ENCODE measurements at places on chromosomes 1 and 21.

DNA sequence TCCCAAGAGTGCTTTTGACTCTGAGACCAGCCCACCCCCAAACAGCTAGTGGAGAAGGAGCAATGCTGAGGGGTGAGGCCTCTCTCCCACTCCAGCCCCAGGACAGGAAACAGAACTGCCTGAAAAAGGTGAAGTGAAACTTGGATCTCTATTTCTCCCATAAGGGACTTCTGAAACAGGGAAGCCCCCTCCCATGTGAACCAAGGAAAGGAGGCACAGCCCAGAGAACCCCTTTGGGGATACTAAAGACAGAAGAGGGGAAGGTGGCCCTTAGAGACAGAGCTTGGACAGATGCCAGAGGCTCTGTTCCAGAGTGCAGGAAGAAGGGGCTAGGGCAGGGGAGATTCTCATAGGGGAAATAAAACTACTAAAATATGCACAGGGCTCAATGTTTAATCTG, 2.9 kb downstream of the TNFAIP8L2 start:
- no peak for DNase-seq

DNA sequence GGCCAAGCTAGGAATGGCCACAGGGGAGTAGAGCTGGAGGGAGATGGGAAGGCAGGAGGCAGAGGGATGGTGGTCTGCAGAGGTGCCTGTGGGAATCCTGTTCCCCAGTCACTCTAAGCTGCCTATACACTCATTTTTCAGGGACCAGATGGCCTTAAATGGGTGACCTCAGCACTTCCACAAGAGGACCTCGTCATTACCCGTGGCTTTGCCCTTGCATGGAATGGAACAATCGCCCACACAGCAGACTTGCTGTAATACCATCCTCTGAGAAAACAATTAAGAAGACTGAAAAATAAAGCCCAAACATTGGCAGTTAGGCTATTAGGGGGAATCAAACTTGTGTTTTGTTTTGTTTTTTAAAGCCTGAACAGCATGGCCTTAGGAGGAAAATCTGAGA, 12.9 kb upstream of the TNN start:
- DNase-seq = no peak

DNA sequence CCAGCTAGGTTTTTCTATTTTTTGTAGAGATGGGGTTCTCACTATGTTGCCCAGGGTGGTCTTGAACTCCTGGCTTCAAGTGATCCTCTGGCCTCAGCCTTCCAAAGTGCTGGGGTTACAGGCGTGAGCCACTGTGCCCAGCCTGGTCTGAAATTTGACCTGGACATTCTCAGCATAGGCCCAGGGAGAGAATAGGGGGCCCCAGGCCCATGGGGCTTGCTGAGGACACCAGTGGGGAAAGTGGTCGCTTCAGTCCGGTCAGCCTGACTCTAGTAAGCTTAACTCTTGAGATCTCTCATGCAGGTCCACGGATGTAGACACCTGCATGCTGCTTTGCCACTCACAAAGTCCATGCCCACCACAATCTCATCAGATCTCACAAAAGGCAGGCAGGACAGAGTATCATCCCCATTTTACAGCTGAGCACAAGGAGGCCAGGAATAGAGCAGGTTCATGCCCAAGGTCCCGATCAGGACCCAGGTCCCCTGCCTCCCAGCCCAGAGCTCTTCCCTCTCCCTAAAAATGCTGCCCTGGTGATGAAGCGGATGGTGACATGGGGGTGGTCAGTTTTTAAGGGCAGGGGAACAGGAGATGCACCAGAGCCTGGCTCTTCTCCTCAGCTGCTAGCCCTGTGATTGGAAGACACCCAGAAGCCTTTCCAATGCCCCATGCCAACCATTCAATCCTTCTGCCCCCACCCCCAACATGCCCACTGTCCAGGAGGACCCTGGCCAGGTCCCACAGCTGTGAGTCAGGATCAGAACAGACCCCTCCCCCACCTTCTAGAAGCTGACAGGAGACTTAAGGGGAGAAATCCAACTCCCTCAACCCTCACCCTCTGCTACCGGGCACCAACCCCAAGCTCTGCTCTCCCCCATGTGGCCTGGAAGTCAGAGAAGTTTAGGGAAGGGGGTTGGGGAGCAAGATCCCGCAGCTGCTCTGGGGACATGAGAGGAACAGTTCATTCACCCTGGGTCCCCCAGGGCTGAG, 1.8 kb downstream of the FHL3 start:
- no peak for DNase-seq

GRCh38 chr1:223331301-223331700, 32.7 kb downstream of the SUSD4 start:
- DNase-seq = no peak

- no peak for DNase-seq
Measured at GRCh38 chr21:45465105-45465504, 60.1 kb downstream of the COL18A1 start.

- peak; percentile 24 for DNase-seq
Measured at GRCh38 chr21:21029164-21029563, 31.0 kb downstream of the NCAM2 start.

- no peak for DNase-seq
Measured at GRCh38 chr1:56284928-56285327, 294.4 kb downstream of the PLPP3 start.

- no peak for DNase-seq
Measured at GRCh38 chr1:78339490-78339889, 151.3 kb upstream of the PTGFR start.

GRCh38 chr1:184113251-184113650, 61.7 kb downstream of the TSEN15 start:
- no peak for DNase-seq

DNA sequence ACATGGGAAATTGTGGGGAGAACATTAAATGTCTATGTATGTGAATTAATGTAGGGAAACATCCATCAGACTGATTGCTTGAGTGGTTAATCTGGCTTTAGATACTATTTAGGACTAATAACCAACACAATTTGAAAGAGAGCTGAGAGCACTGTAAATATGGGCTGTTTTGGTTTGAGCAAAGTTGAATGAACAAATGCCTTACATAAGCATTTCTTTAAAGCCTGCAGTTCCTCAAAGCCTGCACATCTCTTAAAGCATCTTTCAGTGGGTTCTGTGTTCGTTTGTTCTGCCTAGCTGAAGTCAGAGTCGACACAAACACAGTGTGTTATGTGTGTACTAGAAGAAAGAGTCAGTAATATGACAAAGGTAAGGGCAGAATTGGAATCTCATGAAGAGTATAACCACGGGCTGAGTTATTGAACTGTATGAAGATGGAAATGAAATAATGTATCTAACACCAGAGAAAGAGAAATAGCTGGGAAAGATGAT, 350.0 kb downstream of the SIPA1L2 start:
- no peak for DNase-seq

DNA sequence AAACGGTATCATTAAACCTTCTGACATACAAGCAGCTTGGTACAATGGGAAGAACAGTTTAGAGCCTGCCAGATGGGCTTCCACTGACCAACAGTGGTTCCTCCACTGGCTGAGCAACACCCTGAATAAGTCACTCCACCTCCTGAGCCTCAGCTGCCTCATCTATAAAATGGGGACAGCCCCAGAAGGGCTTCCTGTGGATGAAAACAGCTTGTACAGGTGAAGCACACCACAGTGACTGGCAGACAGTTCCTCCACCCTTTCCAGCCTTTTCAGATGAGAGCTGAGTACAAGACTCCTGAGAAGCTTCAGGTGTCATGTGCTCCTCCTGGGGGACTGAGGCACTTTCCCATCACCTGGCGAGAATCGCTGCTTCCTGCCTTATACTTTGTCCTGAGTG, 2.1 kb downstream of the CAPZB start:
- no peak for DNase-seq

DNA sequence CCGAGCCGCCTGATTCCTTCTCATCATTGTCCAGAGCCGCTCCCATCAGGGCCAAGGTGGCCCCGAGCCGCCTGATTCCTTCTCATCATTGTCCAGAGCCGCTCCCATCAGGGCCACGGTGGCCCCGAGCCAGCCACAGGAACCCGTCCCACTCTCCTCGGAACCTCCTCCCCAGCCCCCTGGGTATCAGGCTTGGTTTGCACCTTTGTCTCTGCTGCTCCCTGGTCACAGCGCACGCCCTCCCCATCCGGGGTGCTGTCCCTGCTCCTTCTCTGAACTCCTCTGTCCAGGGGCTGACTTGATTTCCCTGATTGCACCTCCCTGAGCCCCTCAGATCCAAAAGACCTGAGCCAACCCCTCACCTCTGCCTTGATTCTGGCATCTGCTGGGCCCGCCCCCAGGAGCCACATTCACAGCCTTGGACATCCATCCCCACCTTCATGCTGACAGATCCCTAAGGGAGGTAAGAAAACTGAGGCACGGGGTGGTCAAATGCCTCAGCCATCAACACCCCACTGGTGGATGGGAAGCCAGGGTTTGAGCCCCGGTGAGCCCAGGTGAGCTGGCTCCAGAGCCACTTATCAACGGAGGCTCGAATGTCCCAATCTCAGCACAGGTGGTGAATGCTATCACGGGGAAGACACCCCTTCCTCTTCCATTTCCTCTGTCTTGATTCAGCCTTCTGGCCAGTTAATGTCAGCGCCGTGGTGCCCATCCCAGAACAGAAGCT, 25.6 kb upstream of the COL18A1 start:
- DNase-seq = no peak

- no peak for DNase-seq
Measured at GRCh38 chr1:1941211-1941841, 22.2 kb upstream of the TMEM52 start.

DNA sequence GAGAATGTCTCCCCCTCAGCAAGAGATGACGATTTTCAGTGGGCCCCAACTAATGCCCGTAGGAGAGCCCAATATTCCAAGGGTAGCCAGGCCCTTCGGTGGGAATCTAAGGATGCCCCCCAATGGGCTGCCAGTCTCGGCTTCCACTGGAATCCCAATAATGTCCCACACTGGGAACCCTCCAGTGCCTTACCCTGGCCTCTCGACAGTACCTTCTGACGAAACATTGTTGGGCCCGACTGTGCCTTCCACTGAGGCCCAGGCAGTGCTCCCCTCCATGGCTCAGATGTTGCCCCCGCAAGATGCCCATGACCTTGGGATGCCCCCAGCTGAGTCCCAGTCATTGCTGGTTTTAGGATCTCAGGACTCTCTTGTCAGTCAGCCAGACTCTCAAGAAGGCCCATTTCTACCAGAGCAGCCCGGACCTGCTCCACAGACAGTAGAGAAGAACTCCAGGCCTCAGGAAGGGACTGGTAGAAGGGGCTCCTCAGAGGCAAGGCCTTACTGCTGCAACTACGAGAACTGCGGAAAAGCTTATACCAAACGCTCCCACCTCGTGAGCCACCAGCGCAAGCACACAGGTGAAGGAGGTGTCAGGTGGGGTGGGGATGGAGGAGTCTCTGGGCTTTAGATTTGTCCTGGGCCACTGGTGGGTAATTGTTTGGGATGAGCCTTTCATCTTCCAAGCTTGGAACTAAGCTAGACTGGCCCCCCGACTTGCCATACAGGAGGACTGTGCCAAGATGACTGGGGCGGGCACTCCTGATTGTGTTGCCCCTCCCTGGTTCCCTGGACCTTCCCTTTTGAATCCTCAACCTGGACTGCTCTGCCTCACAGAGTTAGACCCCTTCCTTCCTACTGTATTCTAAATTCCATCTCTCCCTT, 11.2 kb downstream of the KLF17 start:
- DNase-seq = no peak

DNA sequence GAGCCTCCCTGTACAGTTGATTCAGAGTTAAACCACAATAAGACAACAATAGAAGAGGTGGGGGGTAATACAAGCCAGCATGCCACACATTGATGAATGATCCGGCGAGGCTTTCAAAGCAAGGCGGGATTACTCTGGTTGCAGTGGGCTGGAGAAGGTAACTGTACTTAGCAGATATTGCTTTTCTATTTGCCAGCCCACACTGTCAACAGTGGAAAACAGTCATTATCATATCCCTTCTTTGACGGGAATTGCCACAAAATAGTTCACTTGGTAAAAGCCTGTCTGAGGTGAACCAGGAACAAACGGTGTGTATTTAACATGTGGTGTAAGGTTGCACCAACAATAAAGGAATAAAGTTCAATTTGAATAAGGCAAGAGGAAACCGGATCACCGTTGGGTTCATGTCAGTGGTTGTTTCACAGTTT, 5.8 kb upstream of the KCNJ15 start:
- DNase-seq = no peak

DNA sequence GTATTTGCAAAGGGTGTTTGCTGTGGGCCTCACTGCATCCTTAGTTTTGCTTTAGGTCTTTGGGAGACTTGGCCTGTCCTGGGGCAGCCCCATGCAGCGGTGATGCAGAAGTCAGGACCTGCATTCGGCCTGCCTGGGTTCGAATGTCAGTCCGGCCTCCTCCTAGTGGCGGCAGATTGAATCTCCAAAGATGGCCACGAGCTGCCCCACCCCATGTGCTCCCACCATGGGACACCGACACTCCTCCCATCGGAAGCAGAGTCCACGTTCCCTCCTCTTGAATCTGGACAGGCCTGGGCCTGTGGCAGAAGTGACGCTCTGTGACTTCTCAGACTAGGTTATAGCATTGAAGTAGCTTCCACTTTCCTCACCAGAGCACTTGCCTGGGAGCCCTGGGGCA, 16.3 kb upstream of the NPPB start:
- no peak for DNase-seq
